ENCODE measurements at places on chromosomes 4 and X.

DNA sequence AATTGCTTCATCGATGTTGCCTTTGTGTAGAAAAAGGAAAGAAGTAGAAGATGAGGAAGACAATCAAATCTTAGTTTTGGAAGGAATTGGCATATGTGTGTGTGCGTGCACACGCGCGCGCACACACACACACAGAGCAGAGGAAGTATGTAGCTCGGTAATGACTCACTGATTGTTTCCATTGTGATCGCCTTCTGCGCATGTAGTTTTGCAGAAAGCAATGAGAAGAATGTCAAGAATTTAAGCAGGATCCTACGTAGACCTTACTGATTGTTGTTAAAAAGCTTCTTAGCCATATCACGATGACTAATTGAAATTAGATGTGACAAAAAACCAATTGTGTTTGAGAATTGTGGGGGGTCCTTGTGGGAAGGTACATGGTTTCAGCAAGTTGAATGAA, 12.8 kb upstream of the LIMCH1 start:
- H3K27me3 ChIP-seq: no peaks in the 10 kb centered on the region
- no peaks in the 10 kb centered on the region for H3K36me3 ChIP-seq
- DNase-seq: no peak
- H3K27ac ChIP-seq: no peak overlapping the region

DNA sequence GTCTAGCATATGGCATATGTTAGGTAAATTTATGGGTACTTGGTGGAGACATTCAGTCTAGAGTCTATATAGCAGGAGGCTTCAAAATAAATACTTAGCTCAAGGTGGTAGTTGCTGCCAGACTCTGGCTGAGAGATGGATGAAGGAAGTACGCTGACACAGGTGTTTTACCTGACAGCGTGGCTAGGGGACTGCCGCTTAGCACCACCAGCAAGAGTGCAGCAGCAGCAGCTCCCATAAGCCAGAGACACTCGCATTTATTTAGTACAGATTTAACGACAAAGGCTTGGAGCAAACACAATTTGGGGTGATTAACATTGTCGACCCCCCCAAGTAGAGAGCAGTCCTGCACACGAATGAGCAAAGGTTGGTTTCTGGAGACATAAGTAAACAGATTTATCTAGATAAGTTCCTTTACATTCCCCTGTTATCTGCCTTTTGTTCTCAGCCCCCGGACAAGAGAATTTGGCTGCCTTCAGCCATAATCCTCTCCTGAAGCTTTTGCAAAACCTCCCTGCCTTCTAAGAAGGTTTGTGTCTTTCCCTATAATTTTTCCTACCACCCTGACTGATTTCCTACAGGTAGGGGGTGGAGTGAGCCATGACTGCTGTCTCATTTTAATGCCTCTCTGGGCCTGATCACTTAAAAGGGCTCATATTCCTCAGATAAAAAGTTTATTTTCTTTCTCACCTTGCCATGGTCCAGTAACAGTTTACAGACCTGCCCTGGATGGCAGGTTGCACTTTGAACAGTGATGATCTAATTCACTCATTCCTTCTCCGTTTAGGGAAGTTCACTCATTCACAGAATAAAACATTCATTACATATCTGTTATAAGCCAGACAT, 64.6 kb downstream of the RHOH start:
- no peak overlapping the region for H3K27ac ChIP-seq
- peaks cover 48% of the 10 kb centered on the region for H3K4me1 ChIP-seq
- no peak for DNase-seq
- H3K27me3 ChIP-seq: no peaks in the 10 kb centered on the region
- no peak overlapping the region for H3K4me3 ChIP-seq

DNA sequence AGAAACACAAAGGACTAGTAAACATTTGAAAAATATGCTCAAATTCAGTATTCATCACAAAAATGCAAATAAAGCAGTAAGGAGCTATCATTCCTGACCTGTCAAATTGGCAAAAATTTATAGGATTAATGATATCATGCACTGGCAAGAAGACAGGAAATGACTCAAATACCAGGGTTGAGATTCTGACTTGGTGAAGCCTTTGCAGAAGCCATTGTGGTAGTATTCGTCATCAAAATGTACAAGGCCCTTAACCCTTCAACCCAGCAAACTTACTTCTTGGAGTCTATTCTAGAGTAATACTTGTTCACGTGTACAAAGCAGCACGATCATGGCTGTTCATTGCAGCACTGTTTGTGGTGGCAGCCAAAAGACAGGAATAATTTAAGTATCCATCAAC, 132.4 kb downstream of the ENOX2 start:
- DNase-seq: no peak
- no peak overlapping the region for H3K4me3 ChIP-seq
- no peaks in the 10 kb centered on the region for H3K27me3 ChIP-seq
- H3K36me3 ChIP-seq: no peaks in the 10 kb centered on the region

- no peak for DNase-seq
- no peak overlapping the region for H3K4me3 ChIP-seq
- H3K27me3 ChIP-seq: no peaks in the 10 kb centered on the region
- H3K36me3 ChIP-seq: no peaks in the 10 kb centered on the region
Measured at GRCh38 chrX:13144927-13145655, 100.7 kb upstream of the FAM9C start.

DNA sequence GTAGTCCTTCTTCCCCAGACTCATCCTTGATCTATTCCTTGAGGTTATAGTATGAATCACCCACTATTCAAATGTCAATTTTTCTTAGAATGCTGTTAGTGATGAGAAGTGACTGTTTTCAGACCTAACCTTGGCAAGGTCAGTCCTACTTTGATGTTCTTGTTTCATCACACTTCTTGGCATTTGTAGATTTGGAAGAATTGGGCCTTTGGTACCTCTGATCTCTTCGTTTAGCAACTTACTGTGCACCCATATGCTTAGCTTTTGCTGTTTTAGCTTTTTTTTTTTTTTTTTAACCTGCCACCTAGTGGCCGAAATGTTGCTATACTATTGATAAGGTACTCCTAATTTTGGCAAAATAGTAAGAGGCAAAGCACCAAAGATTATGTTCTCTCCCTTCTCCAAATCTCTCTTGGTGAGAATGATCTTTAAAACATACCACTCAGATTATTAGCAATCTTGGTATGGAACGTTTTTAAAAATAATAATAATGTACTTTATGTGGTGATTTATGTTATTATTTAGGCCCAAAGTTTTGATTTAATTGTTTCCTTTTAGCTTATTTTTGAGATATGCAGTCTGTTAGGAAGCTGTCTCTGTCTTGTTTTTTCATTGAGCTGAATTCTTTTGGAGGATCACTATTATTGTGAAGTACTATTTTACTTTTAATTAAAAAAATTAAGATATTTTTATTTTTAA, 16.6 kb downstream of the DCK start:
- peak overlapping the region; percentile 6 for H3K27ac ChIP-seq
- H3K4me1 ChIP-seq: peaks cover 19% of the 10 kb centered on the region
- no peak overlapping the region for H3K4me3 ChIP-seq
- no peaks in the 10 kb centered on the region for H3K27me3 ChIP-seq
- DNase-seq: peak; percentile 81
- H3K36me3 ChIP-seq: peaks cover 9% of the 10 kb centered on the region

DNA sequence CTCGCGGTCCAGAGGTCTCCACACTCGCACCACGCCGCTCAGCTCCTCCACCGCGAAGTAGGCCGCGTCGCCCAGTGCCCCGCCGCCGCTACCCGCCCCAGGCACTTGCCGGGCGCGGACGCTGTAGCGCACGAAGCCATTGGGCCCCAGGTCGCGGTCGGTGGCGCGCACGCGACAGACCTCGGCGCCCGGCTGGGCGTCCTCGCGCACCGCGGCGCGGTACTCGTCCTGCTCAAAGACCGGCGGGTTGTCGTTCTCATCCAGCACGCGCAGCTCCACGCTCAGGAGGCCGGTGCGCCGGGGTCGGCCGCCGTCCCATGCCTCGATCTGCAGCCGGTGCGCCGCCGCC, 1.4 kb downstream of the DCHS2 start:
- peaks cover 47% of the 10 kb centered on the region for H3K27me3 ChIP-seq
- H3K4me1 ChIP-seq: no peaks in the 10 kb centered on the region
- no peaks in the 10 kb centered on the region for H3K36me3 ChIP-seq
- no peak overlapping the region for H3K4me3 ChIP-seq

- peaks cover 3% of the 10 kb centered on the region for H3K27me3 ChIP-seq
- no peak overlapping the region for H3K4me3 ChIP-seq
- H3K36me3 ChIP-seq: no peaks in the 10 kb centered on the region
- H3K4me1 ChIP-seq: peaks cover 7% of the 10 kb centered on the region
- H3K27ac ChIP-seq: no peak overlapping the region
Measured at GRCh38 chr4:119210775-119211174, 1.7 kb upstream of the USP53 start.

GRCh38 chr4:154946113-154946512, 165.0 kb downstream of the RBM46 start:
- H3K27ac ChIP-seq: no peak overlapping the region
- DNase-seq: no peak
- no peaks in the 10 kb centered on the region for H3K27me3 ChIP-seq
- no peak overlapping the region for H3K4me3 ChIP-seq

- no peaks in the 10 kb centered on the region for H3K36me3 ChIP-seq
- no peak overlapping the region for H3K27ac ChIP-seq
- no peaks in the 10 kb centered on the region for H3K4me1 ChIP-seq
- DNase-seq: no peak
- H3K4me3 ChIP-seq: no peak overlapping the region
Measured at GRCh38 chrX:149131774-149132173, 373.3 kb downstream of the IDS start.

- no peak overlapping the region for H3K4me3 ChIP-seq
- H3K36me3 ChIP-seq: no peaks in the 10 kb centered on the region
- H3K4me1 ChIP-seq: no peaks in the 10 kb centered on the region
- H3K27ac ChIP-seq: no peak overlapping the region
Measured at GRCh38 chr4:55037728-55038127, 87.7 kb downstream of the KDR start.

DNA sequence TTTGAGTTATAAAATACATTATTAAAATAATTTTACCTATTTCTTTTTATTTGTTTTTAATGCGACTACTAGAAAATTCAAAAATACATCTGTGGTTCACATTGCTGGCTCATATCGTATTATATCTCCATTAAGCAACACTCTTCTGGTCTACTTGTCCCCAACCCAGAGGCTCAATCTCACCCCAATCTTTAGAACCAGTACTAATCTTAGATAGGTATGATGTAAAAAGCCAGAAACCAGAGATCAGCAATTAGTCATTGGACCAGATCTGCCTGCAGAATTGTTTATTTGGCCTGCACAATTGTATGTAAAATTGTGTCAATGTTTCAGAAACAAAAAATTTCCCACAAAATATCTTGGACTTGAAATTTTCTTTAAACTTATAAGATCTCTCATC, 155.5 kb upstream of the BMP3 start:
- H3K4me1 ChIP-seq: no peaks in the 10 kb centered on the region
- no peak overlapping the region for H3K27ac ChIP-seq
- no peaks in the 10 kb centered on the region for H3K36me3 ChIP-seq
- H3K4me3 ChIP-seq: no peak overlapping the region

DNA sequence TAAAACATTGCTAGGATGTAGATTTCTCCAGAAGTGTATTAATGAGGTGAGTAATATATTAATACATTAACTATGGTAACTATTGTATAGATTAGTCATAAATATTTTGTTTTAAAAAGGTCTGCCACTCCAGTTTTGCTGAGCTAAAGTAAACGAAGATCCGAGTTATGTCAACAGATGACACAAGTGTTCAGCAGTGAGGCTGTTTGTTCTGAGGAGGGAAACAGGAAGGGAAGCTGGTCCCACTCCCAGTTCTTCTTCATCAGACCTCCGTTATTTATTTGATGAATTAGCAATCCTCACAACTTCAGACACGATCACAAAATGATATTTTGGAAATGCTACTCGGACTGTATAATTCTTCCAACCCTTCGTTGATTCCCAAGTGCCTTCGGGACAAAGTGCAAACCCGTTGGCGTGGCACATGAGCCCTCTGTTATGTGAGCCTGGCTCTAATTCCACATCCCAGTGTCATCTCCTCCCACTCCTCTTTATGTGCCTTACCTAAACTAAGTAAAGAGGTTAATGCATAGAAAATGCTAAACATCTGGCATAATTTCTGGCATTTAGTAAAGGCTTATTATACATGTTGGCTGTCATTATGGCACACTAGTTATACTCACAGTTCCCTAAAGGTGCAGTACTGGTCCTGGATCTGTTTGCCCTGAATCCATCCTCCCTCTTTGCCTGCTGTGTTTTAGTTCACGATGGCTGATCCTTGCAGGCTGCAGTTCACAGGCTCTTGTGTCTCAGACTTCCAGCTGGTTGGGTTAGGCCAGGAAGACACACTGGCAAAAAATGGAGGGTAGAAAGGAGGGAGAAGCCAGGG, 190.6 kb upstream of the LNX1 start:
- no peak for DNase-seq
- H3K27ac ChIP-seq: no peak overlapping the region
- no peaks in the 10 kb centered on the region for H3K27me3 ChIP-seq
- H3K4me3 ChIP-seq: no peak overlapping the region
- no peaks in the 10 kb centered on the region for H3K4me1 ChIP-seq

DNA sequence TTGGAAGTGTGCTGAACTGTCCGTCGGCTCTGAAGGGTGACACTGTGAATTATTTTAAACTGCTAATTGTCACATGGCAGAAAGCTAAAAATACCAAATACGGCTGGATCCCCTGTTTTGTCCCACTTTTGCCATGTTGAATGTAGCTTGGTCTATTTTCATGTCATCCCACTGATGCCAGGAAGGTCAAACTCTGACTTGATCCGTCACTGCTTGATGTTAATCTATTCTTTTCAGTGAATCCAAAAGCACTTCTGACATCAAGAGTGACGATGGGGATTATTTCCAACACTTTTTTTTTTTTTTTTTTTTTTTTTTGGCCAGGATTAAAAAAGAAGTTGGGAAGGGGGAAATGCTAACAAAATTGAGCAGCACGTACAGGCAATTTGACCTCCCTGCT, 734.6 kb upstream of the TENM3 start:
- no peaks in the 10 kb centered on the region for H3K36me3 ChIP-seq
- no peaks in the 10 kb centered on the region for H3K27me3 ChIP-seq
- H3K4me3 ChIP-seq: no peak overlapping the region
- DNase-seq: no peak
- H3K4me1 ChIP-seq: no peaks in the 10 kb centered on the region

DNA sequence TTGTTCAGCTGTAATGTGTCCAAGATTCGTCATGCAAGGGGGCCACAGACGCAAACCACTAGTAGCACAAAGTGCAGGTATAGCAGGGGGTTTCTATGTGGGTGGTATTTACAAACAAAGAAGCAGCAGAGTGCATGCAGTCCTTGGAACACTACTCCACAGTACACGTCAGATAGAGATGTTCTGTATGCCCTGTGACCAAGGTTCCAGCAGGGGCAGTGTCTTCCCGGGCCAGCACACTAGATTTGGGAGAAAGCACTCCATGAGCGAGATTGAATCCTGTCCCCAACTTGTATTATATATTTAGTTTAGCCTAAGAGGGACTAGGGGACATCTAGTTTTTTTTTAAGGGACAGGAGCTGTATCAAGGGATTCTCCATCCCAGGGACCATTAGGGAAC, 54.4 kb upstream of the ESX1 start:
- H3K4me1 ChIP-seq: no peaks in the 10 kb centered on the region
- no peak for DNase-seq
- H3K27me3 ChIP-seq: no peaks in the 10 kb centered on the region
- H3K36me3 ChIP-seq: no peaks in the 10 kb centered on the region
- H3K4me3 ChIP-seq: no peak overlapping the region

All from thymus (tissue), 14 donors.